H4 (cell line): ENCODE measurements at places on chromosomes 6 and 20. TPM values are rescaled to one million over a fixed set of nuclear protein-coding genes. Genes with fewer than 3 reads are reported as not detected.

DNA sequence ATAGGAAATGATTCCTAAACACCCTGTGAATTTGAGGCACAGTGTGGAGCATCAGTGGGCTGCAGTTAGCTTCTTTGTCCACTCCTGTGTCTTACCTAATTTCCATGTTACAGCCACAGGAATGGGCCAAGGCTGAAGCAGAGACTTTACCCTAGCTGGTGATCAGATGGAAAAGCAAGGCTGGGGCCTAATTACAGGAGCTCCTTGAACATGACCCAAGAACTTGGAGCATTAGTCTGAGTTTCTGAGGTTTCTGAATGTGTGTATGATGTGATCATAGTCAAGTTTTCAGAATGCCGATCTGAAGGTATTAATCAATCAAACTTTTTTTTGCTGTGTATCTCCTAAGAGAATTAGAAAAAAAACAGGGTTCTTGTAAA is 18.0 kb downstream of the HECA start:
- no peak for DNase-seq

DNA sequence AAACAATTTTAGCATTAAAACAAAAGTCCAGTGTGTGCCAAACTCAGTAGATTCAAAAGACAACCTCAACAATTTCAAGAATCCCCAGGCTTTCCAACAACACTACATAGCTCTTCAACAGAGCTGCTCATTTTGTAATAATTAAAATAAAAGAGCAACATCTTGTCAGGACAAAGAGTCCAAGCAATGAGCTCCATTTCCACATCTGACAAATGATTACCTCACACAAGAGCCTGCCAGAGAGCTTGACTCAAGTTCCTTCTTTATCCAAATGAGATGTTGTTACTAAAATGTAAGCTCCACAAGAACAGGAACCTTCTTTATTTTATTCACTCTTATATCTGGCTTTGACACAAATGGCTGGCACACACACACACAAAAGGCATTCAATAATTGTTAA is 449.8 kb downstream of the HACE1 start:
- DNase-seq: no peak

DNA sequence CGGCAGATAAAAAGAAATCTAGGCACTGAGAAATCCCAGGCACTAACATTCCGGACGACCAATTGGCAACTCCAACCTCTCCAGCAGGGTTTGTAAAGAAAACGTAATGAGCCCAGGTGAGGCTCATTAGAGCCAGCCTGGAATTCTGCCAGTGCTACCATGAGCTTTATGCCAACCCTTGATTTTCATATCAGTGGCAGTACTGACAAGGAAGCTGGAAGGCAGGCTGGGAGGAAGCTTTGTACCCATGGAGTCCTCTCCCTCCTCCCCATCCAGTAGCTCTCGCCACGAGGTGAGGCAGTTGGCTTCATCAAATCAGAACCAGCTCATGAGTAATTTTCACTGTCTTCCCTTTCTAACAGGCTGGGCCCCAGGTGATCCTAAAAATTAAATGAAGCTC is 250.2 kb downstream of the ZNF217 start:
- DNase-seq: no peak

GRCh38 chr6:152268846-152269442 is 368.2 kb downstream of the SYNE1 start:
- no peak for DNase-seq

The GNL1 gene
- total RNA-seq: 42.1 and 56.7 TPM in 2 replicates

GRCh38 chr6:165245701-165246100 is 63.7 kb downstream of the C6orf118 start:
- no peak for DNase-seq

- DNase-seq: no peak
Measured at GRCh38 chr20:52748990-52749389, 223.2 kb upstream of the TSHZ2 start.

DNA sequence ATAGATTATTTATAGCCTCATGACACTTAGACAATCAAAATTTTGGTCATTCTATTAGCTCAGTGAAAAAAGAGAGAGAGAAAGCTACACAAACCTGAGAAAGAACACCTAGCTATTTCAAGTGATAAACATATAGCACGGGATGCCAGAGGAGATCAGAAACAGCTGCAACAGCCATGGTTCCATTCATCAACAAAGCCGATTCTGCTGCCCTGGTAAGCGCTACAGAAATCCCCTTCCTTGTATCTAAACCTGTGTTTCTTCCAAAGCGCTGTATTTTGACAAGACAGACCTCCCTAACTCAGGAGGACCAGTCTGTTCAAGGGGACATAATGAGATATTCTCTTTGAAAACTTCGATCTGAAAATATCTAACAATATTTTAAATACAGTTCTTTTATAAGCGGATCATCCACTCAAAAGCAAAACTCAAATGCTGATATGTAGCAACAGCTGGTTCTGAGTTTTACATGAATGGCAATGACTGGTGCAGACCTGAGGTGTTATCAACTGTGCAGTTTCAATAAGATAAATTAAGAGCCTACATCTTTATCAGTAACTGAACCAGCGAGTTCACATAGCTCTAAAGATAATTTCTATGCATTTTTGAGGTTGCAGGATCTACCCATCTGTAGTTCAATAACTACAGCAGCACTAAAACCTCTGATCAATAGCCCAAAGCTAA is 447.8 kb downstream of the FRK start:
- no peak for DNase-seq
